ENCODE measurements at places on chromosomes 7 and 10.

DNA sequence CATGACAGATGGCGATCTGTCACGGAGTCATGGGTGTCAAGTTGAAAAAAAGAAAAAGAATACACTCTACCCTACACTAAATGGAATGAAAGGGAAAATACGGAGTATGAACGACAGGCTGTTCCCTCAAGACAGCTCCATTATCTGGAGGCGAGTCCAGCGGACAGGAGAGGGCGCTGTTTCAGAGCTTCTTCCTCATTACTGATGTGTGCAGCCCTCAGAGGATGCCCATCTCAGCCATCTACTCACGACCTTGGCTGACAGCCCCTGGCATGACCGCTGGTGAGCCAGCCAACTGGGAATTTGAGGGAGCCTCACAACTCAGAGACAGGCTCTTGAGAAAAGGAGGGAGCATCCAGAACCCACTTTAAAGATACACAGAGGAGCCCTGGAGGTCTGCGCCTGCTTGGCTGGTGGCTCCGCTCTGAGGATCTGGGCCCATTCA lies 49.6 kb upstream of the SMNDC1 start:
- peak; percentile 74 for DNase-seq

DNA sequence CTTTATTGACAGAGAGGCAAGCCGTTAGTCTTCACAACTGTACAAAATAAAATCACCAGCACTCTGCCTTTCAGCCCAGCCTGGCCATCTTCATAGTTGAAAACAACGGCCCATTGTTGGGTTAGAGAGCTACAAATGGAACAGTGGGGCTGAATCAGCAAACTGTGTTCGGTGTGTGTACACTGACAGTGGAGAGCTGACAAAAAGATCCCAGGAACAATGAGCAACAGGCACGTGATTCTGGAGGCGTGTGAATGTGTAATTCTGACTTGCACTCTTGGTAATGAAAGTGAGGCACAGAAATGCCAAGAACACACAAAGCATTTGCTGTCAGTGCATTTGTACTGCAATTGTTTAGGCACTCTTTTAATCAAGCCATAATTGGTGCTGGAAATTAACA lies 303.7 kb downstream of the WDR11 start:
- no peak for DNase-seq

- no peak for DNase-seq
These were observed 52.9 kb downstream of the C10orf120 start for GRCh38 chr10:122646511-122647382.

DNA sequence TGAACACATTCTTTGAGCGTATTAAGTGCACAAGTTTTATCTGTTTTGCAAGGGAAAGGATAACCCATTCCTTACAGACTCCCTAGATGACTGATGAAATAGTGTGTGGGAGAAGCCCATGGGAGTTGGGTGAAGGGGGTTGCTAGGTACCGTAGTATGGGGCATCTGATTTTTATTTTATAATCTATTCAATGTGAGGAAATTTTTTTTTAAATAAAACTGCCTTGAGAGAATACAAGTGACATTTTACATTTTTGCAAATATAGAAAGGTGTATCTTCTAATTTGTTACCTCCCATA lies 1.4 kb downstream of the BTAF1 start:
- no peak for DNase-seq

DNA sequence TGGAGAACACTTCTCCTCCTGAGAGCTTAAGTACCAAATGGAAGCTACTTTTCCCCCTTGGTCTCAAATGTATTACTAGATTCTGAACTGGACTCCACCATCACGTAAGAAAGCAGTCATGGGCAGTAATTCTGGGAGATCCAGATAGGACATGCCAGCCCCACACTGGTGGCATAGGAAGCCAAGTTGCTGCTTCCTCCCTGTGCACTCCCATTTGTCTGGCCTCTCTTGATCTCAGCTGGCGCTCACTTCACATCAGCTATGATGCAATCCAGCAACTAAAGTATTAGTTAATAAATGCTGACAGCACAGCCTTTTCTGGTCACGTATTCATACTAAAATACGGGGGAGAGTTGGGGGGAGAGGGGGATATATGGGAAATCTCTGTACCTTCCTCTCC lies 3.4 kb upstream of the IL6 start:
- no peak for DNase-seq

All from activated CD4-positive, alpha-beta T cell treated with anti-CD3 and anti-CD28 coated beads for 4 hours (primary cell).